ENCODE measurements at places on chromosomes 6 and 20.

DNA sequence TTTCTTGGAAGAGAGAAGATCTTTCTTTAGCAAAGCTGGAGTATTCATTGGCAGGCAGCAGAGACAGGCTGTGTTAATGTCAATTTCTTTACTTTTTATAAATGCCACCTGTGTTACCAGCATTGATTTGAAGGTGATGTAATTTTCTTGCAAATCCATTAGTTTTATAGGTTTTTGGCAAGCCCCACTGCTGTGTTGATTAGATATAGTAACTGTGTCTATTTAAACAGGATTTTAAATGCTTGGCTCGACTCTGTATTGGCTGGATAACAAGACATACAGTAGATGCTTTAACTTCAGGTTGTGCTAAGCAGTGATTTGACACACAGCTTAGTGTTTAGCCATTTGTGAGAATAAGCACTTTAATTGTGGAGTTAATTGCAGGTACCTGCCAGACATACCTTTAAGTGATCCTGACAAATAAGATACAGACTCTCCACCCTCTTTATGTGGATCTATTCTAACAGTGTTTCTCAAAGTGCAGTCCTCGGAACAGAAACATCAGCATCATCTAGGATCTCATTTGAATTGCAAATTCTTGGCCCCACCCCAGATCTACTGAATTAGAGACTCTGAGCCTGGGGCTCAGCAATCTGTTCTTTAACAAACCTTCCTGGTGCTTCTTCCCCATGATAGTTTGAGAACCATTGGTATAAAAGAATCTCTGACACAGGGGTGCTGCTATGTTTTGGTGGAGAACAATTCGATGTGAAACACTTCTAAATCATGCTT, 397.5 kb downstream of the HDGFL1 start:
- no peak for DNase-seq

DNA sequence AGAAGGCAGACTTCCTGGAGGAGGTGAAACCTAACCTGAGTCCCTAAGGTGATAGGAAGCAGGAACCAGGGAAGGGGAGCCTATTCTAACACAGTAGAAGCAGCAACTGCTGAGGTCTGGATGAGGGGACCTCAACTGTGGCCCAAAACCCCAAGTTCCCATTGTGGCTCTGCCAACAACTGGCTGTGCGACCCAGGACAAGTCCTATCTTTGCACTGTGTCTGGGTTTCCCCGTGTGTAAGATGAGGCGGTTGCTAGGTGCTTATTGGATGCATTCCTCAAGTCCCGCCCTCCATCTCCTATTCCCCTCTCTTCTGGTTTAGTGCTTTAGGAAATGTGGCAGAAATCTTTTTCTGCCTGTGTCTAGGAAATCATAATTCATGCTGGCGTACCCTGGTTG, 52.2 kb upstream of the TTPAL start:
- DNase-seq, result no peak

GRCh38 chr6:129031051-129031599, 148.2 kb downstream of the LAMA2 start:
- DNase-seq, result no peak

GRCh38 chr6:102488729-102489128, 1095.2 kb downstream of the GRIK2 start:
- no peak for DNase-seq

- DNase-seq, result no peak
Measured at GRCh38 chr6:159929819-159930218, 39.0 kb downstream of the MAS1 start.

- DNase-seq, result no peak
Measured at GRCh38 chr6:125415913-125416312, 114.1 kb upstream of the HDDC2 start.

DNA sequence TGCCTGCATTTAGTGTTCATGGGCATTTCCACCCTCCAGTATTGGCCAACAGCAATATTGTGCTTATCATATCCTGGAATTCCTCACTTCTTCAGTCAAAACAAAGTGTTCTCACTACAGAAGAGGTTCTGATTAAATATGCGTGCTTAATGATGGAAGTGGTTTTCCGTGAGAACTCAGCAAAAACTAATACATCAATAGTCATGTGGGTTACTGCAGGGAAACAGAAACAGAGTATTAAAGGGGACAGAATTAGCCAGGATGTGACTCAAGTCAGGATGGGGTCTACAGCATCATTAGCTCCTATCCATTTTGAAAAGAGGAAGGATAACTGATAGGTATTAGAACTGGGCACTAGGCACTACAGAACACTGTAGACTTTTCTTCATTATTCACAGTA, 384.6 kb downstream of the CDKAL1 start:
- no peak for DNase-seq

DNA sequence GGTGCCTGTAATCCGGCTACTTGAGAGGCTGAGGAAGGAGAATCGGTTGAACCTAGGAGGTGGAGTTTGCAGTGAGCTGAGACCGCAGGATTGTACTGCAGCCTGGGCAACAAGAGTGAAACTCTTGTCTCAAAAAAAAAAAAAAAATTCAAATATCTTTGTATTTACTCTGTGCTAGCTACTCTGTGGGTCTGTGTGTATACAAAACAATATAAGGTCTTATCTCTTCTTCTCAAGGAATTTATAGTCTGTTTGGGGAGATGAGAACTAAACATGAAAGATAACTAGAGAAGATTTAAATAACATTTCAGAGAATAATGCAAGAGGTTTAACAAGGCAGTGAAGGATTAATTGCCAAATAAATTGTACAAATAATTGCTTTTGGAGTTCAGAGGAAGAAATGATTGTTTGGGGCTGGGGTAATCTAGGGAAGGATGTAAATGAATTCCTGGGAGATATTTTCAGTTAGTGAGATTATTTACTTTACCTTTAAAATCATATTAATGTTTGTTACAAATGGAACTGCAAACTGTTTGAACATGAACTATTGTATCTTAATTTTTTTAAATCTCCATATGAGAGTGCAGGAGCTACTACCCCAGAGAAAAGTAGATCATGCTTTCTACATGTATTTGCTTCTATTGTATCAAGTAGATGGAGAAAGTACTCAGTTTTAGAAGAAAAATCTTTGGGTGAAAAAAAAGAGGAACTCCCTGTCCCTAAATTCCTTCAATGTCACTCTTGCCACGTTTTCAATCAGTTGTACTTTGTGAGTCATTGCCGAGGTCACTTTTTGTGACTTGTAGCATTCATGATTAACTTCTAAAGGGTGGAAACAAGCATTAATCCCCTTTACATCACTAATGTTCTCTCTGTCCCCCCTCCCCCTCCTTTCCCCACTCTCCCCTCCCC, 39.0 kb downstream of the NCOA3 start:
- DNase-seq, result no peak

- DNase-seq, result no peak
Measured at GRCh38 chr20:17835934-17836300, 132.7 kb downstream of the SNX5 start.

DNA sequence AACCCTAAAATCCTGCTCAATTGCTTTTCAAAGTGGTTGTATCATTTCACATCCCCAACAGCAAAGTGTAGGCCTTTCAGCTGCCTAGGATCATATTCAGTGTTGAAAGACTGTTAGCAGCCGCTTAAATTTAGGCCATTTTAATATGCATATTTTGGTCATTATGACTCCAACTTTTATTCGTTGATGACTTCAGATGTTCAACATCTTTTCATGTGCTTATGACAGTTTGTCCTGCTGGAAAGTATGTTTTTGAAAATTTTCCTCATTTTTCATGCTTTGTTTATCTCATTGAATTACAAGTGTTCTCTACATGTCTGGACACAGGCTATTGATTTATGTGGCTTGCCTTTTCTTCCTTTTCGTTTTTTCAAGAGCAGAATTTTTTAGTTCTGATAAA, 244.0 kb downstream of the THBS2 start:
- DNase-seq, result no peak

DNA sequence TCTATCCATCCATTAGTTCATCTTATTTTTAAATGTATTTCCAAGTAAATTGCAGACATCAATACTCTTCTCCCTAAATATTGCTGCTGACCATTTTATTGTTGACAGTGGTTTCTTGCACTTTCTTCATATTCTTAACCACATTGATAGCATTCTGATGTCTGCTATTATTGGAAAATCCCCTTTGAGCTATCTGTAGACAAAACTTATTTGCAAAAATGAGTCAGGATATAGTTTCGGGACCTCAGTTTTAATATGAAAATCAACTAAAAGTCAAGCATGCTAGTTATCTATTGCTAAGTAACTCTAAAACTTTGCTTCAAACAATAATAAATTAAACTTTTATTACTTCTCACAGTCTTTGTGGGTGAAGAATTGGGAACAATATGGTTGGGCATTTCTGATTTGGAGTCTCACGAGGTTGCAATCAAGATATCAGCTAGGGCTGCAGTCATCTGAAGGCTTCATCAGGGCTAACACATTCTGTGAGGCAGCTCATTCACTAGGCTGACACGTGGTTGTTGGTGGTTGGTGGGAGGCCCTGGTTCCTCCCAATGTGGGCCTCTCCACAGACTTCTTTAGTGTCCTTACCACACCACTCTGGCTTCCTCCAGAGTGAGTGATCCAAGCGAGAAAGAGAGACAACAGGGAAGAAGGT, 32.7 kb downstream of the CD109 start:
- no peak for DNase-seq

- no peak for DNase-seq
Measured at GRCh38 chr20:3070725-3071124, 695 bp upstream of the OXT start.

DNA sequence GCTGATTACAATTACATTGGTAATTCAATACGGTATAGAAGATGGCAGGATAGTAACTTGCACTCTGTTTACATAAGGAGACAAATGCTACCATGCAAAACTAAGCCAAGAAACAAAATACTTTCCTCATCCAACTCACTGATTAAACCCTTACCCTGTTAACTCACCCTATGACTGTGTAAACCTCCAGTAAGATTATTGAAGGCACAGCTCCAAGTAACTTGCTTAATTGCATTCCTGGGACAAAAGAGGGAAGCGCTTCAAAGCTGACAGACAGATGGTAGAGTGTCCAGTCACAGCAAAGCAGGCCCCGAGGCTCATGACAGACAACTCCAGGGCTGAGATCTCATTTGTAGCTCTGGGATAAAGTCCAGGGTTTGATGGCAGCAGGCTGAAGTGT, 6.9 kb upstream of the KIF16B start:
- no peak for DNase-seq

GRCh38 chr6:73898599-73898998, 202.6 kb downstream of the CD109 start:
- no peak for DNase-seq

GRCh38 chr6:18126121-18126520, 3.6 kb upstream of the NHLRC1 start:
- DNase-seq, result no peak

- DNase-seq, result no peak
Measured at GRCh38 chr20:23584434-23585199, 16.3 kb upstream of the CST9L start.

GRCh38 chr6:4128748-4129147, 6.6 kb downstream of the ECI2 start:
- DNase-seq, result no peak

GRCh38 chr6:107847844-107848802, 24.0 kb upstream of the SCML4 start:
- DNase-seq, result peak; percentile 98

DNA sequence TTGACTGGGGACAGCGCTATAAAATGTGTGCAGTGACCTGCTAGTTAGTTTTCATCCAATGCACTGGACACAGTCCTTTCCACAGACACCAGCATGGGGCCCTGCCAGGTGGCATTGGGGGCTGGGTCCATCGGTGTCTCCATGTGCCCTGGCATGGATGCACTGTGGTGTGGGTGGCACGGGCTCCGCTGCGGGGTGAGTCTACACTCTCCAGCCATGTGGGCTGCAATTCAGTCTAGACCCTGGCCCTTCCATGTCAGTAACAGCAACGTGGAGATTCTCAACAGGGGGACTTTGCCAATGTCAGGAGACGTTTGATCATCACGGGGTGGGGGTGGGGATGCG, 100.0 kb downstream of the RAMACL start:
- DNase-seq, result no peak

GRCh38 chr6:129940454-129941195, 77.8 kb upstream of the L3MBTL3 start:
- DNase-seq, result no peak

- DNase-seq, result no peak
Measured at GRCh38 chr6:33907227-33907626, 103.4 kb upstream of the MLN start.

DNA sequence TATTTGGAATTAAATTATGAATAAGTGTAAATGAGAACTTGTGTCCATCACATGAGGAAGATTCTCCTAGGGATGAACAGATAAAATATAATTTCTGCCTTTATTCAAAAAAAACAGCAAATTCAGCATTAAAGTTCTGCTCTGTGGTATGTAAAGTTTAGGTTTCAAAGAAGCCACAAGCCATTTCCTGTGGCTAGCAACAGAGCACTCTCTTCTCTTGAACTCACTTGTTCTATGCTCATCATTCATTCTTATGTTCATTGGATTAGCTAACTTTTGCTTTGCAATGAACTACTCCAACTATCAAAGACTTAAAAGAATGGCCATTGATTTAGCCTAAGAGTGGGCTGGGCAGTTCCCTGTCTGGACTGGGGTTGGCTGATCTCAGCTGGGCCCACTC, 20.8 kb upstream of the SNRPB2 start:
- DNase-seq, result no peak

DNA sequence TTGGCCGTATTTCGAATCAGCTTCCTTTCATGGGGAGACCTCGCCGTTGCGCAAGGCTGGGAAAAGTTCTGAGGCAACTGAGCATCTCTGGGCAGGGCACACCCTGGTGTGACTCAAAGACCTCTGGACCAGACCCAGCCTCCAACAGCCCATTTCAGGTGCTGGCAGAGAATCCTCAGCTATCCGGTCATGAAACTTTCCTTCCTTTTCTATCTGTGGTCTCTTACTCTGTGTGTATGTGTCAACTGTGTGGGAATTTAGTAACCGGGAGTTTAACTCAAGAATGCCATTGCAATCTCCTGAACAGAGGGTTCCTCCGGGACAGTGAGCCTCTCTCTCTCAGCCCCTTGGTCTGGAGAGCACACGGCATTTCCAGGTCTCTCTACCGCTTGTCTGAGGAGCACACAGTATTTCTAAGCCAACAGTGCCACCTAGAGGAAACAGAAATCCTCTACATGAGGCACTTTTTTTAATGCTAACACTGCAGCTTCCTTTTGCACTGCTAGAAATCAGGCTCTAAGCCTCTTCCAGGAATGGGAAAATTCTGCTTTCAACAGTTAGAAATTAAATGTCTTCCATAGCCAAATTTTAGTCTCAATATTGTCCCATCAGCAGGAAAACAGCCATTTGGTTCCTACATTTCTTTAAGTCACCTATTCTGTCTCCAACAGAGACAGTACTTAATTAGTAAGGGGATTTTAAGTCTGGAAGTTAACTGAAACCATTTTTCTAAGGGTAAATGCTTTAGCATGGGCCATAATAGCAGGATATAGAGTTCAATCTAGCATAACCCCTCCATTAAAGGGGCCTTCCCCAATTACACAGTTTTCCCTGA, 32.7 kb downstream of the PLN start:
- DNase-seq, result no peak

- no peak for DNase-seq
Measured at GRCh38 chr6:5981126-5982026, 25.3 kb downstream of the NRN1 start.
